ENCODE measurements at places on chromosomes 11 and 22.

GRCh38 chr11:37967635-37968034, 1369.6 kb upstream of the RAG2 start:
- DNase-seq: no peak

- peak; percentile 55 for DNase-seq
Measured at GRCh38 chr11:122491509-122491908, 164.0 kb upstream of the UBASH3B start.

GRCh38 chr11:84865257-84865656, 761.9 kb downstream of the DLG2 start:
- no peak for DNase-seq

DNA sequence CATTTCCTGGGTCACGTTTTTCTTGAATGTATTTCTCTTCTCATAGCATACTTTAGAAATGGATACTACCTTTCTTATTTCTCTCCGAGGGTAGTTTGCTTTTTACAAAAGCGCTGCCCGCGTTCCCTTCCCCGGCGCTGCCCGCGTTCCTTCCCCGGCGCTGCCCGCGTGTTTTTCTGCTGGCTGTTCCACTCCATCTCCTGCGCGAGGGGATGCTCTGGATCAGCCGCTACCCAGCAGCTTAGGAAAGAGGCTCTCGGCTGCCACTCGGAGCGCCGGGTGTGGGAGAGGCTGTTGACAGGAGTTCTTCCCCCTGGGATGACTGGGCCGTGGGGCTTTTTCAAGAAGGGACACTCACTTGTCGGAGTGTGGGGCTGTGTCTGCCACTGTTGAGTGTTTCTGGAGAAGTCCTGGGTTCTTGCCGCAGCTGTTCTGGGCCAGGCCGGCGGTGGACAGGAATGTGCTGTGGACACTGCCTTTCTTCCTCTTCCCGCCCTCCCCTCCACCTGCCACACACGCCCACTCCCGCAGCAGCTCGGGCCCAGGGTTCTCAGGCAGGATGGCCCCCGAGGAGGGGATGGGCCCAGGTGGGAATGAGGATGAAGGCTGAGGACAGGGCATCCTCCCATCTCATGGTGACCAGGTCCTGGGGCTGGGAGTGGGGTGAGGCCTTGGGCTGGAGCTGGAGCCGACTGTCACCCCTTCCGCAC, 30.6 kb downstream of the GLB1L2 start:
- no peak for DNase-seq

DNA sequence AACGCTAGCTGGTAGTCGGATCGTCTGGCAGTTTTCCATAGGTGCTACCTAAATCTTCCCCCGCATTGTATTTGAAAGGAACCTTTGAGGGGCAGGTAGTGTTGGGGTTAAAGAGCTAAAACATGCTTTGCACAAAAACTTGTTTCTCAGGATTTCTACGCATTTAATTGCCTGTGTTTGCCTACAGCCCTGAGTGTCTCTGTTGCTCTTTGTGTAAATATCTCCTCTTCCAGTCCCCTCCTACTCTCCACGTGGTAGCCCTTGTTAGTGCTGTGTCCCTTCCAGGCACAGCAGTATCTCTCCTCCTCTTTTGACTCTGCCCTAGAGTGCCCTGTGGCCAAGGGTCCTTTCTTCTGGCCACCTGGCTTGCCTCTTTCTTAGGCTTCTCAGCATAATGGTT, 81.7 kb downstream of the BARX2 start:
- no peak for DNase-seq

- peak; percentile 86 for DNase-seq
Measured at GRCh38 chr22:30250661-30251267, 4.2 kb upstream of the LIF start.

DNA sequence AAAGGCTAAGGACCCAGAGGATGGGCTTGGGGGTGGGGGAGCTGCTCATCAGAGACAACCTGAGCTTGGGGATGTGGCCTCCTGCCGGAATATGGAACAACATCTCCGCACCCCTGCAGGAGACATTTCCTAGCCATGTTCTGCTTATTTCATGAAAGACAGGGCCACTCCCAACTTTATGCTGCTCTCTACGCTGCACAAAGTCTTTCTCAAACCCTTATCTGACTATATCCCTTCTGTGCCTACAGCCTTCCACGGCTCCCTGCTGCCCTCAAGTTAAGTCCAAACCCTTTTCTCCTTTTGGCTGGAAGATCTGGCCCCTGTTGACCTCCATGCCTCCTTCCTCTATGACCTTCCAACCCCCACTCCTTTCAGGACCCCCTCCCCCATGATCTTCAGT, 562.0 kb downstream of the MN1 start:
- no peak for DNase-seq

DNA sequence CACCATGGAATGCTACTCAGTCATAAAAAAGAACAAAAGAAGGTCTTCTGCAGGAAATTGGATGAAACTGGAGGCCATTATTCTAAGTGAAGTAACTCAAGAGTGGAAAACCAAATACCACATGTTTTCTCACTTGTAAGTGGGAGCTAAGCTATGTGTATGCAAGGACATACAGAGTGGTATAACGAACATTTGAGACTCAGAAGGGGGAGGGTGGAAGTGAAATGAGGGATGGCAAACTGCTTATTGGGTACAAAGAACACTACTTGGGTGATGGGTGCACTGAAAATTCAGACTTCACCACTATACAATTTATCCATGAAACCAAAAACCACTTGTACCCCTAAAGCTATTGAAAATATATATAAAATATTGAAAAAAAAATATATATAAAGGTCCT, 13.4 kb upstream of the CAT start:
- DNase-seq: no peak

DNA sequence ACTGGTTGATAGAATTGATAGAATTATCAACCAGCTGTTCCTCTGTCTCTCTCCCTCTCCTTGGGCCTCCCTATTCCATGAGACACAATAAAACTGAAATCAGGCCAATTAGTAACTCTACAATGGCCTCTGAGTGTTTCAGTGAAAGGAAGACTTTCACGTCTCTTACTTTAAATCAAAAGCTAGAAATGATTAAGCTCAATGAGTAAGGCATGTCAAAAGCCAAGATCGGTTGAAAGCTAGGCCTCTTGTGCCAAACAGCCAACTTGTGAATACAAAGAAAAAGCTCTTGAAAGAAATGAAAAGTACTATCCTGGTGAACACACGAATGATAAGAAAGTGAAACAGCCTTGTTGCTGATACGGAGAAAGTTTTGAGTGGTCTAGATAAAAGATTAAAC, 16.6 kb downstream of the PIH1D2 start:
- DNase-seq: no peak

DNA sequence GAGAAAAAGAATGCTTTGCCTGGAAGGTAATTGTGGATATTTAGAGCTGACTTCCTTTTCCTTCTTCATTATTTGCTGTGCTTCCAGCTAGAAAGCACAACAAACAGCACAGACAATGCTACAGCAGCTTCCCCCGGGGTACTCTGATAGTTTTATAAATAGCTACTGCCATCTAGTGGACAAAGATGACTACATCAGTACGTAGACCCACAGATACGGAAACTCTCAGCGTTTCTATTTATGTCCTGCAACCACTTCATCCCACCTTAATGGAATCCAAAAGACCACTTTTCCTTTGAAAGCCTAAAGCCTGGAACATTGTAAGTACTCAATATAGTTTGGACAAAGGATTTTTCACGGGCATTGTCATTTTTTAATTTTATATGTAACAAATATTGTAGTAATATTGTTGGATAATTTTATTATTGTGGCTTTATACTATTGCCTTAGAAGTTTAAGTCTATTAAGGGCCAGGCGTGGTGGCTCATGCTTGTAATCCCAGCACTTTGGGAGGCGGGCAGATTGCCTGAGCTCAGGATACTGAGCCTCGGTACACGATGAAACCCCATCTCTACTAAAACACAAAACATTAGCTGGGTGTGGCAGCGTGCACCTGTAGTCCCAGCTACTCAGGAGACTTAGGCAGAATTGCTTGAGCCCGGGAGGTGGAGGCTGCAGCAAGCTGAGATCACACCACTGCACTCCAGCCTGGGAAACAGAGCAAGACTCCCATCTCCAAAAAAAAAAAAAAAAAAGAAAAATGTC, 7.5 kb downstream of the HSPA8 start:
- DNase-seq: peak; percentile 66

GRCh38 chr11:100855466-100856067, 168.5 kb downstream of the ARHGAP42 start:
- DNase-seq: peak; percentile 79

DNA sequence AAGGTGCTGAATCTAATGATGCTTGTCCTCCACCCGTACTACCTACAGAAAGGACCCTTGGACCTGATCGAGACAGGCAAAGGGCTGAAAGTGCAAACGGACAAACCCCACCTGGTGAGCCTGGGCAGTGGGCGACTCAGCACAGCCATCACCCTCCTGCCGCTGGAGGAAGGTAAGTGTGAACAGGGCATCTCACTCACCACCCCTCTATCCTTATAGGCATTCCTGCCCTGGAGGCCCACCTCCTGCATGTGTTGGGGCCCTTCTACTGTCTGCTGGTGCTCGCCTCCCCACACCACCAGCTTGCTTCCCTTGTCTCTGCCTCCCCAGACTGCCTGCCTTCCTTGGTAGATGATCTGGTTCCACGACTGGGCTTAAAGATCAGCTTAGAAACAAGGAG, 7.1 kb downstream of the PHLDB1 start:
- no peak for DNase-seq

DNA sequence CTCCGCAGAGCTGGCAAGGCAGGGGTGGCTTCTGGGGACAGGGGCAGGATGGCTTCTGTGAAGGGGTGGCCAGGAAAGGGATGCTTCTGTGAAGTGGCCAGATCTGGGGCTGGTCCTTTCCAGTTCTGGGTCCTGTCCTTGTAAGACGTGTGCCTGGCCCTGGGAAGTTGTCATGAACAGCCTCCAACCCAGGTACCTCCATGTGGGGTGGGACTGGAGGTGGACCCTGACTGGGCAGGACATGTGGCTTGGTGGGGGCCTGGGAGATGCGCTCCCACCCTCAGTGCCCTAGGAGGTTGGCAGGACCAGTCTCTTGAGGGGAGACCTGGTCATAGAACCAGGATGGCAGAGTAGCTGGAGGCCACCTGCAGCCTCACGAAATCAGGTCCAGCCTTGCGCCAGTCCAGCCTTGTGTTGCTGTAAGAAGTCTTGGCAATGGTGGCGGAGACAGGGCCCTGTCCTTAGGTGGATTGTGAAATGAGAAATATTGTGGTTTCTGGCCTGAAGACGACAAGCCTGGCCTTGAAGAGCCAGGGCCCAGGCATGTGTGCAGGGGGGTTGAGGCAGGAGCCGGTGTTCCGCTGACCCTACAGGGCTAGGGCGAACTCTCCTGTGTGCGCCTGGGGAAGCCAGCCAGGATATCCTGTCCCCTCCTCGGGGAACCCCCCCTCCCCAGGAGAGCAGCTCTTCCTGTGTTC, 2.6 kb downstream of the KCNQ1 start:
- DNase-seq: no peak

GRCh38 chr11:1351278-1351937, 38.3 kb upstream of the BRSK2 start:
- DNase-seq: no peak

GRCh38 chr11:35980686-35981390, 37.0 kb downstream of the LDLRAD3 start:
- peak; percentile 91 for DNase-seq

- no peak for DNase-seq
Measured at GRCh38 chr22:21032037-21032867, at the start of gene SLC7A4. Gene SLC7A4, minus strand, starts transcription at chr22:21032561. Its CDS starts 749 bp downstream, at chr22:21031812.

GRCh38 chr11:14124350-14124749, 161.8 kb downstream of the SPON1 start:
- no peak for DNase-seq

DNA sequence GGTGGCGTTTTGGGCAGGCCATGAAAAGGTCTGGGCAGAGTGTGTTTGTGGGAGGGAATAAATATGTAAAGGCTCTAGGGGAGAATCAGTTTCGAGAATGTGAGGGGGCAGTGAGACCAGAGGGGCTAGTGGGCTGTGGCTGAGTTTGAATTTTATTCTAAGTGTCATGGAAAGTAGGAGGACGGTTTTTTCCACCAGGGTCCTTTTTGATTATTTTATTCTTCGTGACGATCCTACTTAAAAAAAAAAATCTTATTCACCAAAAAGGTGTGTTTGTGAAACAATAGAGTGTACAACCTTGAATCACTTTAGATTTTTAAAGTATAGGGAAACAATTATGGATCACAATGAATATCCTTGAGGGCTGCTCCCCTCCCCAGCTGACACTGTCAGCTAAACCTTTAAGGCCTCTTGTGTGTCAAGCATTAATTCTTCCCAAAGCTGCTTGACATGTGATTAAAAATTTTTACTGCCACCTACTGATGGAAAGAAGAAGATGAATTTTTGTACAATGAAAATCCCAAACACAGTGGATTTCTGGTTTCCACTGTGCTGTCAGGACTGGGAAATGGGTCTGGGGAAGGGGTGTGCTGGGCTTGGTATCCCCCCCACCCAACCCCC, 107.5 kb upstream of the OR4B1 start:
- DNase-seq: peak; percentile 70

GRCh38 chr11:12831471-12832202, 157.4 kb downstream of the TEAD1 start:
- no peak for DNase-seq

- no peak for DNase-seq
Measured at GRCh38 chr22:35842519-35842913, 124.8 kb downstream of the APOL5 start.

DNA sequence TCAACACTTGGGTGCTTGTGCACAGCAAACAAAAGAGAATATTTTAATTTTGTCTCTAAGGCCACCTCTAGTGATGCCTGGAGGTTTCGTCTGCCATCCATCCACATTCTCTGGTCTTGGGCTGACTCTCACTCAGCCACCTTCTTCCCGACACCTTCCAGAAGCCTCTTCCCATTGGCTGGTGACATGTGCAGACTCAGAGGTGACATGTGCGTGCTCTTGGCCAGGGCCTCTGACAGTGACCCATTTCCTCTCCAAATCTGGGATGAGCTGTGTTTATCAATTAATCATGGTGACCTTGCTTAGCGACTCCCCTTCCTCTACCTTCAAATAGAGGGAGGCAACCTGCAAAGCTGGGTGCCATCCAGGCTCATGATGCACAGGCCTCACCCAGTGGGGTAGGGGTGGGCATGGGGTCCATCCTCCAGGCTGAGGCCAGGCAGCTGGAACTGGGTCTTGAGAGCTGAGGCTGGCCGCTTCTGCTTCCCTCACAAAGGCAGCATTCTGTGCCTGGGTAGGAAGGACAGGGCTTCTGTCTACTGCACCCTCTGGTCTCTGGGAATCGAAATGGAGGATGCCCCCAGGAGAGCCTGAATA, 91.8 kb downstream of the DHCR7 start:
- DNase-seq: no peak

GRCh38 chr11:96260532-96260931, 82.5 kb downstream of the MAML2 start:
- no peak for DNase-seq
